NCI-H2029 (cell line): ENCODE measurements at places on chromosomes 16 and 17.
A peak's percentile ranks its signal among the peaks of the same experiment; 100 is the strongest.

DNA sequence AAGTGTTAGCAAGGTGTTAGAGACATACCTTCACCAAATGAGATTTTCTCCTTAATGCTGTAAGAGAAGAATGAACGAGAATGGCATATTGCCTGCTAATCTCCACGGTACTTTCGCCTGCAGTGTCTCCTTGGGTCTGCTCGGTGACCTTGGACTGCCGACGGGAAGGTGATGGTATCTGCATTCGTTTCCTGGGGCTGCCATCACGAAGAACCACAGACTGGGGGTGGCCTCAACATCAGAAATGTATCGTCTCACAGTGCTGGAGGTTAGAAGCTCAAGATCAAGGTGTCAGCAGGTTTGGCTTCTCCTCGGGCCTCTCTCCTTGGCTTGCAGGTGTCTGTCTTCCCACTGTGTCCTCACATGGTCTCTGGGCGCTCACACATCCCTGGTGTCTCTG lies 86.3 kb upstream of the TNRC6C start:
- no peak for DNase-seq

DNA sequence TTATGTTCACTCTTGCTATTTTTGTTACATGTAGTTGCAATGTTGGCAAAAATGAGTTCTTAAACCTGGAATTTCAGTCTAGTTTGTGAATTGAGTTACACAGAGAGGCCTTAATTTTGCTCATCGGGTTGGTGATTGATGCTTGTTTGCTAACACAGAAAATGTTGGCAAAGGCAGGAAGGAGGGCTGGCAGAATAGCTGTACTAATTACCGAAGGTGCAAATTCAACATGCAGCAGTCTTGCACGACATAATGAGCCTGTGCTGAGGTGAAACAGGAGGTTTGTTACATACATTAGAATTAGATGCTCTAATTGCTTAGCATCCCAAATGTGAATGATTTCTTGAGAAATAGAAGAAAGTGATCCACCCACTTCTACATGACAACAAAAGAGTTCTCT lies 475.0 kb upstream of the TOM1L1 start:
- DNase-seq, result no peak

DNA sequence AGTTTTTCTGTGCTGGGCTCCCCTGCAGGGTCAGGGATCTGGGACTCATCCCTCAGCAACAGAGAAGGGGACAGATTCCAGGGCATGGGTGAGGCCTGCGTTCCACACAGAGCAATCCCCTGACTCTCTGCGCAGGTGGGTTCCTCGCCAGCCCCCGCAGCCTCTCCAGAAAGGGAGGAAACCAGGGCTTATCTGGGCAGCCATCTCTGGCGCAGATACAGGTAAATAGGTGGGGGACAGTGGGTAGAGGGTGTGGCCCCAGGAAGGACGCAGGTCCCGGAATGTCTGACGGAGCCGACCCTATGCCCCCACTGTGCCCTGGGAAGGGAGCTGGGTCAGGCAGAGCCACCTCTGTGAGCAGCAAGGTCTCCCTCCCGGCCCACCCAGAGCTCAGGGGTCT lies 23.2 kb downstream of the PIEZO1 start:
- DNase-seq, result no peak

GRCh38 chr17:83126275-83126811 lies 46.9 kb downstream of the METRNL start:
- no peak for DNase-seq

DNA sequence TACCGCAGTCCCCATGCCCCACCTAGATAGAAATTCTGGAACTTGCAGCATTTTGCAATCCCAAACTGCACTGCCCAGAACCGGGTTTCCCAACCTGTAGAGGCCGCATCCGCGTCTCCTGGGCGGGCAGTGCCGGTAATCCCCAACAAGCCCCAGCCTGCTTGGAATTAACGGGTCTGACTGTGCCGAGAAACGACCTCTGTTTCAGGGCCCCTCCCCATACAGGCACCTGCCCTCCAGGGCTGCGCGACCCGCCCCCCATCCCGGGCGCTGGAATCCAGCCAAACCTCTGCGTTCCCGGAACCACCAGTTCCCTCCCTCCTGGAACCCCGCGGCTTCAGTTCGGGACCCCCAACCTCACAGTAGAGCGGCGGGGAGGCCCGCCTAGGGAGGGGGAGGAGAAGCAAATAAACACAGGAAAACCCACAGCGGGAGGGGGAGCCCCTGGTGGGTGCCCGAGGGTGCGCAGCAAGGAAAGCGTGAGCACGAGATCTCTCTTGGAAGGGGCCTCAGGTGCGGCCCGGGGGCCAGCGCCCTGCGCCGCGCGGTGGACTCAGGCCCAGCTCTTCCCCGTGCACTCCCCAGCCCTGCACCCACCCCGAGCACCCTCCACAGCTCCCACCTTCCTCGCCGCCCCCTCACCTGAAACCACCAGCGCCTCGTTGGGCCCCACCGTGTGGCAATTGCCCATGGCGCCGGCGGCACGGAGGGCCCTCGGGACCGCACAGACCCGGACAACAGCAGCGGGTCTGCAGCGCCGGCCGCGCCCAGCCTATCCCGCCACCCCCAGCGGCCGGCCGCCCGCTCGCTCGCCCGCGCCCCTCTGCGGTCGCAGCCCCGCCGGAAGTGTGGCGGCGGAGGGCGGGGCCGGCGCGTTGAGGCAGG lies at the start of gene FLOT2:
Gene FLOT2, minus strand, starts transcription at position 850 of the 885 bp plus-strand sequence. Its CDS starts 159 bp downstream, at position 691.
- peak; percentile 5 for DNase-seq

DNA sequence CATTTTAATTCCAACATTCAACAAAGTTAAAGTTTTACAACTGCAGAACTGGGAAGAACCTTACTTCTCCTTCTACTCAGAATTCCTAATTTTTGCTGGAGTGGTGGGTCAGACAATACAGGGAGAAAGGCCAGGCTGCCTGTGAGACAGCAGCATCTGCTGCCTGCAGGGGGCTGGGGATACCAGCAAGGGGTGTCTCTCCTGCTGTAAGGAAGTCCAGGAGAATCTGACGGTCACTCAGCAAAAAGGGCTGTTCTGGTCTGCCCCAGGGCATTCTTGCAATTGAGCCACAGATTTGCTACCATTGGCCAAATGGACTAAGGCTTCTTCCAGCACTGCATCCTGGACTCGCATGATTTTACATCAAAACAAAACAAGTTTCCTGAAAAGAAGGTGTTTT lies 426.6 kb upstream of the CDH11 start:
- no peak for DNase-seq

- DNase-seq, result no peak
Measured at GRCh38 chr16:3748307-3748706, 31.0 kb upstream of the TRAP1 start.

DNA sequence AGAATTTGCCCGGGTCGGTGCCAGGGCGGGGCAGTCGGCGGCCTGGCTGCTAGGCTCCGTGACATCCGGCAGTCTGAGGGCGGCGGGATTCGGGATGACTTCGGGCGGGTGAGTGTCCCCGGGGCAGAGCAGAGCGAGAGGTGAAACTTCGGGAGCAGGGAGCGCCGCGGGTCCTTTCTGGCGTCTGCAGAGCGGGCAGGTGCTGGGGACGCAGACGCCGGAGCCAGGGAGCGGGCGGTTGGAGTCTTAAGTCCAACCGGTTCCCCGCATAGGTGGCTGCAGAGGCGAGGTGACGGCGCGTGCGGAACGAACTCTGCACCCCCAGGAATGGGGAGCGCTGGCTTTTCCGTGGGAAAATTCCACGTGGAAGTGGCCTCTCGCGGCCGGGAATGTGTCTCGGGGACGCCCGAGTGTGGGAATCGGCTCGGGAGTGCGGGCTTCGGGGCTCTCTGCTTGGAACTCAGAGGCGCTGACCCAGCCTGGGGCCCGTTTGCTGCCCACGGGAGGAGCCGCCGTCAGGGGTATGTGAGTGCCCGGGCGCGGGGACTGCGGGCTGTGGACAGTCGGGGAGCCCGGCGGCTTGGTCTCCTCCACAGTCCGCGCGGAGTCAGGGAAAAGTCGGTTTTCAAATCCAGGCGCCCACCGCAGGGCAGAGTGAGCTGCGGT lies at the start of gene B4GALNT2:
Gene B4GALNT2, plus strand, starts transcription at position 71 of the 666 bp plus-strand sequence. Its CDS starts 24 bp downstream, at position 95.
- no peak for DNase-seq

- peak; percentile 61 for DNase-seq
Measured at GRCh38 chr16:89320782-89321501, 103.4 kb downstream of the ZNF778 start.

DNA sequence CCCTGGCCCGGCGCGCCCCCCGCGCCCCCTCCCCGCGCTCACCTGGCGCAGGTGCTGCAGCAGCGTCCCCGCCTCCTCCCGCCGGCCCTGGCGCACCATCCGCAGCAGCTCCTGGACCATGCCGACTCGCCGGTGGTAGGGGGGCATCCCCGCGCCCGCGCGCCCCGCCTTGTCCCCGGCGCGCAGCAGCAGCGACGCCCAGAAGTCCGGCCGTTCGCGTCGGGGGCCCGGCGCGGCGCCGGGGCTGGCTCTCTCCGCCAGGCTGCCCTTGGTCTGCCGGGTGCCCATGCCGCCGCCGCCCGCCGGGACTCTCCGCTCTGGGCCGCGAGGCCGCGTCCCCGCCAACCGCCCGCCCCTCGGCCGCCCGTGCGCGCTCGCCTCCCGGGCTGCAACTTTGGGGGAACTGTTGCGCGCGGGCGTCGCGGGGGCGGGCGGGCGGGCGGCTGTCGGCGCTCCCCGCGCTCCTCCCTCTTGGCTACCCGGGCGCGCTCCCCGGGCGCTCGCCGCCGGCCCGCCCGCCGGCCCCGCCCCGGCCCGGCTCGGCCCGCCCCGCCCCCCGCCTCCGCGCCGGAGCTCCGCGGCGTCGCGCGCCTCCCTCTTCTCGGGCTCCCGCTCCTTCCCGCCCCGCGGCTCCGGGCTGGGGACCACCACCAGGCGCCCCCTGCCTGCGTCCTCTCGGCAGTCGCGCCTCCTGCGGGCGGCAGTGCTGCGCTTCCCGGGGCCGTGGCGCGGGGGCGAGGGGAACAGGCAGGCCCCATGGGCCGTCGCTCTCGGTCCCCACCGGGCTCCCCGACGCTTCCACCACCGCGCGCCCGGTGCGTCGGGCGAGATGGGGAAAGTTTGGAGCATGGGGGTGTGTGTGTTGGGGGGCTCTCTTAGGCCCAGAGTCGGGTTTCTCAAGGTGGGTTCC lies at the start of gene LRRC75A:
Gene LRRC75A, minus strand, starts transcription at position 491 of the 910 bp plus-strand sequence. Its CDS starts 203 bp downstream, at position 288.
- DNase-seq, result no peak

DNA sequence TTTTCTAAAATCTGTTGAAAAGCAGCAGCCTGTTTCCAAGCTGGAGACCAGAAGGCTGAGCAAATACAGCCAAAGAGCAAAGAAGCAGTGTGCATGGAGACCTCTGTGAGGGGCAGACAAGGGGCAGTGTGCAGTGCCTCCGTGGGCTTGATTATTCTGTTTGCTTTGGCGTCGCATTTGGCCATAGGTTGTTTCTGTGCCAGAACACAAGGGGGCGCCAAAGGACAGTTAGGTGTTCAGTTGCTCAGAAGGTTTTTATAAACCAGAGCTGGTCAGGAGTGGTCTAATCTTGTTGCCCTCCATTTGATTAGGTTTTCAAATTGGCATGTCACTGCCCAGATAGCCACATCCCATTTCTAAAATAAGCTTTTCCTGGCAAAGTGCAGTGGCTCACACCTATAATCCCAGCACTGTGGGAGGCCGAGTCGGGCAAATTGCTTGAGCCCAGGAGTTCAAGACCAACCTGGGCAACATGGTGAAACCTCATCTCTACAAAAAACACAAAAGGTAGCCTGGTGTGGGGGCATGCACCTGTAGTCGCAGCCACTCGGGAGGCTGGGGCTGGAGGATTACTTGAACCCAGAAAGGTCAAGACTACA lies 10.6 kb downstream of the MYH3 start:
- DNase-seq, result no peak

DNA sequence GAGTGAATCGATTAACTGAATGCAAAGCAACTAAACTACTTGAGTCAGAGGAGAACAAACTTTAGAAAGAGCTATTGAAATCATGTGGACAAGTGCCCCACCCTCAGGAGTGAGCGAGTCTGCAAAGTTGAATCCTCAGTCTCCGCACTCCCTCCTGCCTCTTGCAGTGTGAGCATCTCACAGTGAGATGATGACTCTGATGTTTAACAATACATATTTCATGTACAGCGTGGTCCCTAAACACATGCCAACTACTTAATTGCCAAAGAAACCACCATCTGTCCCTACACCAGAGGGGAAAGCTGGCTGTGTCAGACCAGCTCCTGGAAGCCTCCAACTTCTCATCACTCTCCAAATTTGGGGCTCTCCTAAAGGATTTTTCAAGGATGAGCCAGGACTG lies 31.2 kb downstream of the PIMREG start:
- DNase-seq, result no peak

GRCh38 chr16:85028685-85029407 lies 1.3 kb downstream of the KIAA0513 start:
- DNase-seq, result no peak

- no peak for DNase-seq
Measured at GRCh38 chr17:43356999-43357398, 41.8 kb upstream of the ARL4D start.

DNA sequence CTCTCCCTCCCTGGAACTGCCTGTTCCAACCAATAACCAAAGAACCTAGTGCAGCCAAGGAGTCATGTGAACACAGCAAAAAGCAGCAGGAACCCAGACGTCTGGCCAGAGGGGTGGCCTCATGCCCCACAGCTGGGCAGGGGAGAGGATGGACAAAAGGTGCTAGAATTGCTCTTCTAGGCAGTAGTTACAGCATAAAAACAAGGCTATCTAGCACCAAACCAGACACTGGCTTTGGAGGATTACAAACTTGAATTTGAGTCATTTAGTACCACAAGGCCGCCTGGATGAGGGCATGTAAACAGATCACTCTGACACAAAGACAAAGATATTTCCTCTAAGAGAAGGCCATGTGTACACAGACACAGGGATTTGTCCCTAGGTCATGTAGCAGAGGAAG lies 423.3 kb upstream of the MAF start:
- no peak for DNase-seq

DNA sequence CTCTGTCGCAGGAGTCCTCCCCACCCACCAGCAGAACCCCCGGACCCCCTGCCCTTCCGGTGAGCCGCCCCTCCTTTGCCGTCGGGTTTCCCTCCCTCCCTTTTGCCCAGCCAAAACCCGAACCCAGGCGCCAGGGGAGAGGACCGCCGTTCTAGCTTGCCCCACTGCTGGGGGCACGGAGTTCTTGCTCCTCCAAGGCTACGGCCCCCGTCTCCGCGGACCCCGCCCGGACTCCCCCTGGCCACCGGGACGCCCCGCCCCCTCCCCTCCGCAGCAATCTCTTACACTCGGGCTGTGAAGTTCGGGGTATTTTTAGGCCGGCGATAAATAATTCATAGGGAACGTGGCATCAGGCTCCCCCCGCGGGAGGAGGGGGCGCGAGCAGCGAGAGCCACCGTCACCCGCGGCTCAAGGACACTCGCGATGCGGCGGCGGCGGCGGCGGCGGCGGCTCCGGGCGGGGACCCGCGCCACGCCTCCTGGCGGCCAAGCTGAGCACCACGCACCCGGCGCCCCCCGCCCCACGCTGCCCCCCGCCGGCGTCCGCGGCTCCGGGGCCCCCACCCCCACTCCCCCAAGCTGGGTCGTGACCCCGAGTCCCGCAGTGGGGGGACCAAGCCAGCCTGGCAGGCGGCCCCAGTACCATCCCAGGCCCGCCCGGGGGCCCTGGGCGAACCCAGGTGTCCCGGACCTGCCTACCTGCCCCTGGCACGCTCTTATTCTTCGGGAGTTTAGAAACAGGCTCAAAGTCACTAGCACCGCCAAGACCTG lies at the start of gene GRIN2C:
Gene GRIN2C, minus strand, starts transcription at position 427 of the 770 bp plus-strand sequence. CDS start 4,793 bp downstream, outside the sequence.
- no peak for DNase-seq

DNA sequence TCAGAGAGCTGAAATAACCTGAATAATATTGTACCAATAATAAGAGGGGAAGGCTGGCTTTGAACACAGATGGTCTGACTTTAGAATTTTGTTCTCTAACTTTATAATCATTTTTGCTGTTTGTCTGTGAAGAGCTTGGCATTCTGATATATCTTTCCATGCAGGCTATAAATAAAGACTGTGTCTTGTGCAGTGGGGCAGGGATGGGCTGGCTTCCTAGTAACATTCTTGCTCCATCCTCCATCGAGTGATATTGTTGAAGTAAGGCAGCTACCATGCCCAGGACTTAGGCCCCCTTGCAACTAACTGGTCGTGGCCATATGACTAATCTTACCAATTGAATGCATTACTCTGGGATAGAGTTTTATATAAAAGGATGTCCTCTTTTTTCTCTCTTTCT lies 234.7 kb upstream of the IRX3 start:
- DNase-seq, result no peak
